Pancreas (tissue), 10 donors: ENCODE measurements at places on chromosomes 16 and 17.

- H3K4me3 ChIP-seq, result no peak overlapping the region
- H3K27ac ChIP-seq, result no peak overlapping the region
- H3K4me1 ChIP-seq, result no peaks in the 10 kb centered on the region
- DNase-seq, result no peak
- H3K27me3 ChIP-seq, result no peaks in the 10 kb centered on the region
Observed at GRCh38 chr16:52280086-52280485, 266.9 kb downstream of the TOX3 start.

GRCh38 chr17:55334285-55334684 lies 69.5 kb downstream of the HLF start:
- no peak overlapping the region for H3K27ac ChIP-seq
- no peaks in the 10 kb centered on the region for H3K4me1 ChIP-seq
- DNase-seq, result no peak
- no peak overlapping the region for H3K4me3 ChIP-seq
- H3K36me3 ChIP-seq, result no peaks in the 10 kb centered on the region
- no peaks in the 10 kb centered on the region for H3K27me3 ChIP-seq

GRCh38 chr16:6775712-6776111 lies 556.9 kb upstream of the RBFOX1 start:
- H3K27me3 ChIP-seq, result no peaks in the 10 kb centered on the region
- H3K4me3 ChIP-seq, result no peak overlapping the region
- H3K36me3 ChIP-seq, result no peaks in the 10 kb centered on the region
- DNase-seq, result no peak
- no peaks in the 10 kb centered on the region for H3K4me1 ChIP-seq
- no peak overlapping the region for H3K27ac ChIP-seq

DNA sequence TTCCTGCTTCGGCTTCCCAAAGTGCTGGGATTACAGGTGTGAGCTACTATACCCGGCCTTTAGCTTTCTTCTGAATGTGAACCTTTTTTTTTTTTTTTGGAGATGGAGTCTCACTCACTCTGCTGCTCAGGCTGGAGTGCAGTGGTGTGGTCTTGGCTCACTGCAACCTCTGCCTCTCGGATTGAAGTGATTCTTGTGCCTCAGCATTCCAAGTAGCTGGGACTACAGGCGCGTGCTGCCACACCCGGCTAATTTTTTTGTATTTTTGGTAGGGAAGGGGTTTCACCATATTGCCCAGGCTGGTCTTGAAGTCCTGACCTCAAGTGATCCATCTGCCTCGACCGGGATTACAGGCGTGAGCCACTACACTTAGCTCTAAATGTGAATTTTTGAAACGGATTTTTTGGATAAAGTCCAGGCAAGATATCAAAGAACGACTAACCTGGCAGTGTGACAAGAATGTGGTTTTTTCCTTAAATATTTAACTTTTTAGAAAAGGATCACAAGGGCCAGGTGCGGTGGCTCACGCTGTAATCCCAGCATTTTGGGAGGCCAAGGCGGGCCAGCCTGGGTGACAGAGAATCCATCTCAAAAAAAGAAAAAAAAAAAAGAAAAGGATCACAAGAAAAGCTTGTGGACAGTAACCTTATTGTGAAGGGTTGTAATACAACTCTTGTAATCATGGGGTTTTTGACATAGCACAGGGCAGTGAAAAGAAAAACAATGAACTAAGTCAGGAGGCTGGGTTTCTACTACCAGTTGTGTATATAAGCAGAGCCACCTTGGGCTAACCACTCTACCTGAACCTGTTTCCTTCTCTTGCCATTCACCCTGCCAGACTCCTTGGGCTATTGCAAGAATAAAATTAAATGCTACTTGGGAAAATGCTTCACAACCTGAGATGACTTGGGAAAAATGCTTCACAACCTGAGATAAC lies 6.2 kb downstream of the BRCA1 start:
- H3K27me3 ChIP-seq, result no peaks in the 10 kb centered on the region
- H3K4me3 ChIP-seq, result no peak overlapping the region
- no peaks in the 10 kb centered on the region for H3K36me3 ChIP-seq
- H3K27ac ChIP-seq, result peak overlapping the region; percentile 23
- H3K4me1 ChIP-seq, result peaks cover 15% of the 10 kb centered on the region

DNA sequence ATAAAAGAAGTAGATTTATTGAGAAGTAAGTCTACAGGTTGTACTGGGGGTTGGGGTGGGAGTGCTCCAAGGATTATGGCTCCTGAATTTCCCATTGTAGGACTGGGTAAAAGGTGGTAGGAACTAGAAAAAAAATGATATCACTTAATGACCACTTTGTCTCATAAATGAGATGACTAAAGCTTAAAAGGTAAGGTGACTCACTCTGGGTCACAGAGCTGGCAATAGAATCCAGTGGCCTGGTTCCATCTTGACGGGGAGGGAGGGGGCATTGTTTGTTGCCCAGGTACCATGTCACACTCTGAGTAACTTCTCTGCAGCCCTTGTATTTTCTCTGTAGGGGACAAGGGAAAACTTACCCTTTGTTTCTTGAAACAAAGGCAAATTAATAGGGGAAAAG lies 126.1 kb downstream of the PITPNC1 start:
- peak; percentile 85 for DNase-seq
- peak overlapping the region; percentile 60 for H3K27ac ChIP-seq
- H3K4me3 ChIP-seq, result no peak overlapping the region
- H3K4me1 ChIP-seq, result peaks cover 19% of the 10 kb centered on the region

DNA sequence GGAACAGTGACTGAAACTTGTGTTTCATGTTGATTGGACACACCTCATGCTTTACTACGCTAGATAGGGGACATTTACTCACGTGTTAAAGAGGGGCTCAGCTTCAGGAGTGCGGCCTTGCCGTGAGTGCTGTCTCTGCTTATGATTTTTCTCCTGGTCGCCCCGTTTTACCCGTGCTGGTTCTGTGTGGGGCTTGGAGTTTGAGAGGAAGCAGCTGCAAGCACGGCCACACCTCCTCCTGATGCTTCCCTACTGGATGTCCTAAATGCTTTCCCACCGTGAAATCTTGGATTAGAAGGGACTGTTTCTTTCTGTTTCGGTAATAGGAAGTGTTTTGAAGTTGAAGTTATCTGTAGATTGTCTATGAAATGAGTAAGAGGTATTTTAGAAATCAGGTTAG lies 54.0 kb upstream of the ZNF750 start:
- H3K27ac ChIP-seq, result peak overlapping the region; percentile 41
- H3K4me3 ChIP-seq, result no peak overlapping the region
- no peaks in the 10 kb centered on the region for H3K27me3 ChIP-seq
- no peaks in the 10 kb centered on the region for H3K36me3 ChIP-seq

GRCh38 chr17:79978548-79978855 lies 57.2 kb downstream of the TBC1D16 start:
- H3K27me3 ChIP-seq, result no peaks in the 10 kb centered on the region
- no peak overlapping the region for H3K4me3 ChIP-seq
- DNase-seq, result no peak
- no peak overlapping the region for H3K27ac ChIP-seq

DNA sequence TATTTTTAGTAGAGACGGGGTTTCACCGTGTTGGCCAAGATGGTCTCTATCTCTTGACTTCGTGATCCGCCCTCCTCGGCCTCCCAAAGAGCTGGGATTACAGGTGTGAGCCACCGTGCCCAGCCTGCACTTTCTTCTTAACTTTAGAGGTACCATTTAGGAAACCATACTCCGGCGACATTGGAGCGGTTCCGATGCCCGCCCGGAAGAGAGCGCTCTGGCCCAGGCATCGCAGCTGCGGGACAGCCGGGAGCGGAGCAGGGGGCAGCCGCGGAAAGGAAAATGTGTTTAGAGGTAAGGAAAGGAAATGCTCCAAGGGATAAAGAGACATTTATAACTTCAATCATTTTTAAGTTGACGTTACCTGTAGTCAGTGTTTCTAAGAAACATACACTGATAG lies 6.0 kb upstream of the HS3ST3B1 start:
- H3K27me3 ChIP-seq, result peaks cover 56% of the 10 kb centered on the region
- no peaks in the 10 kb centered on the region for H3K36me3 ChIP-seq
- H3K4me1 ChIP-seq, result peaks cover 4% of the 10 kb centered on the region
- no peak for DNase-seq
- no peak overlapping the region for H3K27ac ChIP-seq
